ENCODE measurements at places on chromosomes 1 and 21.

- no peaks in the 10 kb centered on the region for H3K36me3 ChIP-seq
- DNase-seq, result no peak
- no peak overlapping the region for H3K27ac ChIP-seq
- H3K4me1 ChIP-seq, result no peaks in the 10 kb centered on the region
Observed at GRCh38 chr1:86650065-86650464, 54.3 kb upstream of the SH3GLB1 start.

DNA sequence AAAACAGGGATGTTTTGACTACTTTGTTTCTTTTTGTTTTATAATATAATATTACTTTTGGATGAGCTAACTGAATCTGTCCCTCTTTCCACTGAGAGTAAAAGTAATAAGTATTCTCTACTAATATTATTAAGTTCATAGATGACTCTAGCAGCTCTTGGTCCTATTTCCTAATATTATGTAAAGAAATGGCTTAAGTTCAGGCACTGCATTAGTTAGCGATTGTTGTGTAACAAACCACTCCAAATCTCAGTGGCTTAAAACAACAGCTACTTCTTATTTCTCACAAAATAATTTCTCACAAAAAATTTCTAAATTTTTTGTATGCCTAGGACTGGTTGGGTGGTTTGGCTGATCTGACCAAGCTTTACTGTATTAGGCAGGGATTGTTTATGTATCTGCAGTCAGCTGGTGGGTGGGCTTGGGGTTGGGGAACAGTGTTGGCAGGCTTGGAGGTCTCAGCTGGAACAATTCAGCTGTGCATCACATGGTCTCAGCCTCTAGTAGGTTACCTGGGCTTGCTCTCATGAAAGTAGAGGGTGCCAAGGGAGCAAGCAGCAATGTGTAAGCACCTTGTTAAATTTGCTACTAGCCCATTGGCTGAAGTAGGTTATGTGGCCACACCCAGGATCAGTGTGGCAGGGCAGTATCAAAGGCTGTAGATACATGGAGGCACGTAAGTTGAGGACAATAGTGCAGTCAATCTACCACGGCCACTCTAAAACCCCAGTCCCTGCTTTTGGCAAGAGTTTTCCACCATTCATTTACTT is 8.8 kb upstream of the CCT8 start:
- H3K27ac ChIP-seq, result no peak overlapping the region
- no peaks in the 10 kb centered on the region for H3K4me1 ChIP-seq
- no peaks in the 10 kb centered on the region for H3K36me3 ChIP-seq

GRCh38 chr1:193070942-193071341 is 11.5 kb downstream of the RO60 start:
- no peak overlapping the region for H3K27ac ChIP-seq
- no peaks in the 10 kb centered on the region for H3K27me3 ChIP-seq
- DNase-seq, result no peak
- H3K4me3 ChIP-seq, result no peak overlapping the region

GRCh38 chr1:6880951-6881690 is 95.9 kb downstream of the CAMTA1 start:
- no peak overlapping the region for H3K27ac ChIP-seq
- no peaks in the 10 kb centered on the region for H3K4me1 ChIP-seq
- no peaks in the 10 kb centered on the region for H3K36me3 ChIP-seq
- DNase-seq, result no peak
- H3K27me3 ChIP-seq, result no peaks in the 10 kb centered on the region

- no peaks in the 10 kb centered on the region for H3K27me3 ChIP-seq
- no peaks in the 10 kb centered on the region for H3K4me1 ChIP-seq
- H3K27ac ChIP-seq, result no peak overlapping the region
- no peak for DNase-seq
Observed at GRCh38 chr1:36714301-36714700, 231.6 kb upstream of the CSF3R start.

GRCh38 chr1:178101654-178102053 is 7.8 kb downstream of the RASAL2 start:
- H3K27ac ChIP-seq, result peak overlapping the region; percentile 31
- no peaks in the 10 kb centered on the region for H3K27me3 ChIP-seq
- no peaks in the 10 kb centered on the region for H3K36me3 ChIP-seq
- no peak for DNase-seq

GRCh38 chr1:192167911-192168700 is 9.8 kb downstream of the RGS18 start:
- H3K36me3 ChIP-seq, result no peaks in the 10 kb centered on the region
- H3K27ac ChIP-seq, result no peak overlapping the region
- no peaks in the 10 kb centered on the region for H3K27me3 ChIP-seq
- no peaks in the 10 kb centered on the region for H3K4me1 ChIP-seq
- DNase-seq, result no peak

GRCh38 chr1:110508028-110508940 is 10.7 kb downstream of the KCNA10 start:
- H3K27ac ChIP-seq, result no peak overlapping the region
- H3K4me3 ChIP-seq, result no peak overlapping the region
- no peaks in the 10 kb centered on the region for H3K27me3 ChIP-seq
- H3K4me1 ChIP-seq, result no peaks in the 10 kb centered on the region
- no peak for DNase-seq

DNA sequence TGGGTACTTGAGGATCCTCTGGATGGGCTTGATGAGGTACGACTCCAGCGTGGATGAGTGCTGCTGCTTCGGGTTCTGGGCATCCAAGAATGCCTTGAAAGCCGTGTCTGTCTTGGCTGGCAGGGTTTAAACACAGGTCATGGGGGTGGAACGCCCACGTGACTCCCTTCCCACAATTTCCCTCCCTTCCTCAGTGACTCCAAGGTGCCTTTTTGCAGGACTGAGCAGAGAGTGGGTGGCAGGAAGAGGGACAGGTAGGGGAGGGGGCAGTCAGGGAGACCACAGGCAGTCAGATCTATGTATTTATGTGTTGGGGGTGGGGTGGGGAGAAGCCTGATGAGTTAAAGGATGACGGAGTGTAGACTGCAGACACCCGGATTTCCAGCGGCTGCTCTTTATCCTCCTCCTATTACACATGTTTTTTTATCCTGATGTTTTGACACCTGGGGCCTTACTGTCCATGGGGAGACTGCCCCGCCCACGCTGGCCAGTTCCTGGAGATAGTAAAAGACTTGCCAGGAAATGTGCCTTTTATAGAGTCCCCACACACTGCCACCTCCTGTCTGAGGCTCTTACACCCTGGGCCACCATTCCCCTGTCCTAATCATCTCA is 103.2 kb upstream of the KRTAP19-8 start:
- H3K27me3 ChIP-seq, result no peaks in the 10 kb centered on the region
- H3K27ac ChIP-seq, result no peak overlapping the region
- no peak overlapping the region for H3K4me3 ChIP-seq
- no peak for DNase-seq

- H3K36me3 ChIP-seq, result no peaks in the 10 kb centered on the region
- H3K4me1 ChIP-seq, result no peaks in the 10 kb centered on the region
- H3K27ac ChIP-seq, result no peak overlapping the region
- H3K4me3 ChIP-seq, result no peak overlapping the region
Observed at GRCh38 chr1:193701759-193702158, 515.3 kb upstream of the B3GALT2 start.

DNA sequence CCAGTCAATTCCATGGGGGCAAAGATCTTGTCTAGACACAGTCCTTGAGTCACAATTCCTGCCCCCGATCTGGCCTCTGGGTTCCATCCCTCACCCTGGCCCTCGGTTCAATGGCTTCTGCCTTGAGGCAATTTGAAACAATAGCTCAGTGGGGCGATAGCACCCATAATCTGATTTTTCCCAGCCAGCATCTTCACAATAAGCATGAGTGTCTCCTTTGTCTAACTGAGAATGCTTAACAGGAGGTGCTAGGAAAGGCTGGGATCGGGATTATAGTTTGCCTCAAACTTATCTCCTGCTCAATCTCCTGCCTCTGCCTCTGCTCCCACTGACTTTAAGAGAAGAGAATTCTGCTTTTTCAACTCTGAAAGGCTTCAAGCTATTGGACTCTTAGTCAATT is 293.9 kb upstream of the PROX1 start:
- no peaks in the 10 kb centered on the region for H3K4me1 ChIP-seq
- no peaks in the 10 kb centered on the region for H3K36me3 ChIP-seq
- H3K27me3 ChIP-seq, result no peaks in the 10 kb centered on the region
- H3K27ac ChIP-seq, result no peak overlapping the region

- no peak overlapping the region for H3K27ac ChIP-seq
- no peaks in the 10 kb centered on the region for H3K36me3 ChIP-seq
- no peak overlapping the region for H3K4me3 ChIP-seq
- no peaks in the 10 kb centered on the region for H3K4me1 ChIP-seq
- DNase-seq, result no peak
- H3K27me3 ChIP-seq, result no peaks in the 10 kb centered on the region
Observed at GRCh38 chr21:32135401-32136363, 143.2 kb downstream of the MIS18A start.

GRCh38 chr1:74790453-74790852 is 57.5 kb downstream of the TYW3 start:
- H3K27ac ChIP-seq, result no peak overlapping the region
- H3K4me1 ChIP-seq, result no peaks in the 10 kb centered on the region
- DNase-seq, result no peak
- no peak overlapping the region for H3K4me3 ChIP-seq
- no peaks in the 10 kb centered on the region for H3K27me3 ChIP-seq

GRCh38 chr1:159091607-159092031 is 15.1 kb upstream of the AIM2 start:
- no peaks in the 10 kb centered on the region for H3K36me3 ChIP-seq
- H3K27ac ChIP-seq, result no peak overlapping the region
- no peaks in the 10 kb centered on the region for H3K27me3 ChIP-seq

- H3K36me3 ChIP-seq, result no peaks in the 10 kb centered on the region
- H3K27me3 ChIP-seq, result no peaks in the 10 kb centered on the region
- H3K27ac ChIP-seq, result no peak overlapping the region
- H3K4me1 ChIP-seq, result no peaks in the 10 kb centered on the region
- H3K4me3 ChIP-seq, result no peak overlapping the region
Observed at GRCh38 chr1:178183796-178184195, 89.9 kb downstream of the RASAL2 start.

- no peaks in the 10 kb centered on the region for H3K4me1 ChIP-seq
- no peak overlapping the region for H3K27ac ChIP-seq
- no peak for DNase-seq
- H3K27me3 ChIP-seq, result no peaks in the 10 kb centered on the region
Observed at GRCh38 chr1:65256860-65257708, 52.3 kb upstream of the DNAJC6 start.

DNA sequence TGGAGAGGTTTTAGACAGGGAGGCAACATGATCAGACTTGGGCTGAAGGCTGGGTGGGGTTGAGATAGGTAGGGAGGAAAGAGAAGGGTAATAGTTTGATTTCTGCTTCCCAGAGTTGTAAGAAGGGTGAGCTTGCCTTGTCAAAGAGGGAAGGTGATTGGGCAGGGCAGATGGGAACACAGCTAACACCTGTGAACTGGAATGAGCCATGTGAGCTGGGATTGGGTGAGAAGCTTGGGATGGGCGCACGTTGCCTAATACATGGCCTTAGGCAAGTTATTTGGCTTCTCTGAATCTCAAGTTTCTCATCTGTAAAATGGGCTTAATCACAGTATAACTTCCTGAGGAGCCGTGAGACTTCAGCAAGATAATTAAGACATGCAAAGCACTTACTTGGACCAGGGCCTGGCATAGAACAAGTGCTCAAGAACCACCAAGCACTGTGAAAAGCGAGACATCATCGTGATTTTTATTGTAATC is 33.8 kb upstream of the ID3 start:
- no peak overlapping the region for H3K4me3 ChIP-seq
- no peak overlapping the region for H3K27ac ChIP-seq
- no peaks in the 10 kb centered on the region for H3K4me1 ChIP-seq

DNA sequence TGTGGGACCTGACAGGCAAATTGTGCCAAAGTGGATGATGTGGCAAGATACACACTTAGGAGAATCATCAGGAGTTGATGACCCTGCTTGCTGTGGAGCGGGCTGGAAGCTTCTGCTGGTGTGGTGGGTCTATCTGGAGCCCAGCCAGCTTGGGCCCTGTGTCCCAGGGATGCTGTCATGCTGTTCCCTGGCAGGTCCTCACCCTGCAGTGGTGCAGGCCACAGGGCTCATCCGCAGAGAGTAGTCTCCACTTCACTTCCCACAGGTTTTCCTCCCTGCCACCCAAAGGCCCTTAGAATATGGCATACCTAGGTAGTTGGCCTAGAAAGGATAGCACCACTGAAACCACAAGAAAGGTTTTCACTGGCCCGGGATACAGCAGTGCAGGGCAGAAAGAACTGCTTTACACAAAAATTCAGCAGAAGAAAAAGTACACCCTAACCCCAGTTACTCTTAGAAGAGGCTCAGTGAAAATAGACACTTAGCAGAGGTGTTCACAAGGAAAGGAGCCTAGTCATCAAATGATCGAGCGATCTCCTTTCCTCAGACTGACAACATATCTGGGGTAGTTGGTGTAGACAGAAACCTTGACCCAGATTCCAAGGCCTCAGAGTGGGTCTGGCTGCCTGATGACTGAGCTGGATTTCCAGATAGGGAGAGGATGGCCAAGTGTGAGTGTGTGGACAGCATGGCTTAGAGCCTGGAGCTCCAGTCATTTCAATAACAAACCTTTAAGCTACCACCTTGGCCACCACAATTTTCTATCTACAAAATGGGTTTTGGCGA is 1.3 kb upstream of the C1orf226 start:
- no peaks in the 10 kb centered on the region for H3K36me3 ChIP-seq
- H3K4me1 ChIP-seq, result no peaks in the 10 kb centered on the region
- no peak overlapping the region for H3K4me3 ChIP-seq

GRCh38 chr1:7313826-7314225 is 457.3 kb upstream of the VAMP3 start:
- H3K36me3 ChIP-seq, result no peaks in the 10 kb centered on the region
- H3K4me1 ChIP-seq, result no peaks in the 10 kb centered on the region
- DNase-seq, result no peak
- H3K27ac ChIP-seq, result no peak overlapping the region
- no peaks in the 10 kb centered on the region for H3K27me3 ChIP-seq

- no peaks in the 10 kb centered on the region for H3K4me1 ChIP-seq
- no peaks in the 10 kb centered on the region for H3K27me3 ChIP-seq
- H3K4me3 ChIP-seq, result no peak overlapping the region
Observed at GRCh38 chr1:31755850-31756492, 8.2 kb downstream of the ADGRB2 start.

DNA sequence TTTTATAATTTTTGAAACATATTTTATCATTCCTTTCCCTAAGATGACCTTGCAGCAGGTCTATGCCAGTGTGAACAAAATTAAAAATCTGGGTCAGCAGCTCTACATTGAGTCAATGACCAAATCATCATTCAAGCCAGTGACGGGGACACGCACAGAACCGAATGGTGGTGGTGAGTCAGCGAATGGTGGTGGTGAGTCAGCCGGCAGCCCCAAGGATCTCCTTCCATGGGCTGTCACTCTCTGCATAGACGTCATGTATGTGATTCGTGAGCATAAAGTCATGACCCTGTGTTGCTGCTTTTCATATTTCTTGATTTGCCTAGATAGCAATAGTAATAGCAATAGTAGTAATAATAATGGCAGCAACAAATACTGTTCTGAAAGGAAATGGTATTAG is 26.3 kb downstream of the PER3 start:
- H3K36me3 ChIP-seq, result no peaks in the 10 kb centered on the region
- no peaks in the 10 kb centered on the region for H3K27me3 ChIP-seq
